Kasumi-1 (cell line): ENCODE measurements at places on chromosomes 5 and 9.

- DNase-seq = no peak
Observed at GRCh38 chr9:136202454-136203407, 2.2 kb downstream of the LHX3 start.

DNA sequence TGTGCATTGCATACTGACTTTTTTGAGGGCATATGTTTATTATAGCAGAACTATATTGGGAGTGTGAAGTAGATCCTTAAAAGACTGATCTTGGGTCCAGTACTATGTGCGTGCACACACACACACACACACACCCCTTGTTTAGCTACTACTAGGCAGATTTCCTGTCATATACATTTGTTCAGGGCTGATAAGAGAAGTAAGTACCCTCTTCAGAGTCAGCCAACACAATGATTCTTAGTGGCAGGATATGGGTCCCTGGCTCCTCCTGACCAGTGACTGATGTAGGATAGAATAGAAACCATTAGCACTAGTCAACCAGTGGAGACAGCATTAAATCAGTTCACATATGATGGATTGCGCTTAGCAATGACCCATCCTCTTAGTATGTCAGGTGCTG is 76.2 kb upstream of the MIER3 start:
- no peak for DNase-seq

GRCh38 chr5:147483961-147484707 is 25.7 kb downstream of the DPYSL3 start:
- no peak for DNase-seq

DNA sequence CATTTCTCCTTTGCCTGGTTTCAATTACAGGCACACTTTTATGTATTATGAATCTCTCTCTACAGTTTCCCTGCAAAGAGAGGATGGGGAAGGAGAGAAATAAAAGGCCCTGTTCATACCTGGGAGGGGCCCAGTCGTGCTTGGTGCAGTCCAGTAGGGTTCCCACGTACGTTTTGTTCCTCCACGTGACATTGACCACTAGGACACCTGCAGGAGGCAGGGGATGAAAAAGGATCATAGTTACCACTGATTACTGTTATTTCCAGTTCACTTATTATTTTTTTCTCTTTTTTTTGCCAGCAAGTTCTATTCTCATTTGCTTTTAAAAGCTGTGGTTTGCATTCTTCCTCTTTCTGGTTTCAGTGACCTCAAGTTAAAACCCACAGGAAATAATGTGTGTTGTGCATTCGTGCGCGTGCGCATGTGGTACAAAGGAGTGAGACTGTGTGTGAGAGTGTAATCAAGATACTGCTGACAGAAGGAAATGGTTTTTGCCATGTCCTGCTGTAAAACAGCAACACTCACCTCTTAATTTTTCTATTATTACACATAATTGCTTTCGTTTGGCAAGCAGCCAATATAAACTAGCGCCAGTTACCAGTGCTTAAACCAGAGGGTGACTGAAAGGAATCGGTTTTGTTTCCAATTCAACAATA is 96.8 kb downstream of the ZNF608 start:
- DNase-seq = peak; percentile 94

- DNase-seq = no peak
Observed at GRCh38 chr5:144017631-144018030, 152.8 kb downstream of the YIPF5 start.
